ENCODE measurements at places on chromosomes 5 and 9. TPM values are rescaled to one million over a fixed set of nuclear protein-coding genes. Genes with fewer than 3 reads are reported as not detected.

The NUTM2F gene
- total RNA-seq = not detected

The RASEF gene
- 1.2 TPM for total RNA-seq

The LHX6 gene
- not detected for total RNA-seq

The ZFP37 gene
- total RNA-seq = 5.1 TPM

The GFM2 gene
- total RNA-seq = 36.7 TPM

The ELOVL7 gene
- under 0.01 TPM for total RNA-seq

The ACTBL2 gene
- under 0.01 TPM for total RNA-seq

The GPR150 gene
- total RNA-seq = 0.33 TPM

The FAM163B gene
- not detected for total RNA-seq

The NKD2 gene
- under 0.01 TPM for total RNA-seq

The MAMDC2 gene
- 5.4 TPM for total RNA-seq

The TMEM215 gene
- total RNA-seq = not detected

The SLC22A4 gene
- 4.1 TPM for total RNA-seq

The IFNA2 gene
- total RNA-seq = not detected

The FABP6 gene
- total RNA-seq = not detected

The PLAC8L1 gene
- not detected for total RNA-seq

The TUT7 gene
- total RNA-seq = 39.0 TPM

The OTULINL gene
- total RNA-seq = 0.17 TPM

The ARSI gene
- 8.5 TPM for total RNA-seq

The PCDHB8 gene
- total RNA-seq = 0.26 TPM

The MUSK gene
- 0.66 TPM for total RNA-seq

The LMAN2 gene
- total RNA-seq = 294 TPM

The NEUROG1 gene
- not detected for total RNA-seq

The MEGF10 gene
- total RNA-seq = under 0.01 TPM

The PTPRD gene
- 3.3 TPM for total RNA-seq

The NIM1K gene
- 7.7 TPM for total RNA-seq

The JAKMIP2 gene
- 1.3 TPM for total RNA-seq

The GLDC gene
- total RNA-seq = 0.51 TPM

The FGF18 gene
- 8.0 TPM for total RNA-seq

The N4BP3 gene
- total RNA-seq = 0.26 TPM

The TAF11L5 gene
- total RNA-seq = not detected

The IFNA4 gene
- total RNA-seq = not detected

The SPATA31E1 gene
- total RNA-seq = not detected

The NTNG2 gene
- 2.1 TPM for total RNA-seq

The MCTP1 gene
- 3.6 TPM for total RNA-seq

The C9orf50 gene
- total RNA-seq = 0.17 TPM

The LIFR gene
- total RNA-seq = 65.1 TPM

The TNC gene
- 457 TPM for total RNA-seq

The GABRA1 gene
- total RNA-seq = not detected

Data from fibroblast of lung (primary cell).